Endothelial cell (in vitro differentiated cells): ENCODE measurements at places on chromosomes 7 and 10.

DNA sequence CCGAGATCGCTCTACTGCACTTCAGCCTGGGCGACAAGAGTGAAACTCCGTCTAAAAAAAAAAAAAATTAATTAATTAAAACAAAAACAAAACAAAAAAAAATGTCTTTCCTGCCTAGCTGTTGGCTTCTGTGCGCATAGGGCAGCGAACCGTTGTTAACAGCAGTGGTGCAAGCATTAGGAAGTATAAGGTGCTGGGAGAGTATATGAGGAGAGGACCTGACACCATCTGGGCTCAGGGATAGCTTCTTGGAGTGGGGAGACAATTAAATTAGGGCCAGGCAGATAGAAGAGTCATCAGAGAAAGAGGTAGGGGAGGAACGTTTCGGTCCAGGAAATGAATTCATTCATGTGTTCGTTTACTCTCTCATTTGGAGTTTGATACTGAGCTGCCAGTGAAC, 46.2 kb upstream of the EZH2 start:
- DNase-seq, result no peak

DNA sequence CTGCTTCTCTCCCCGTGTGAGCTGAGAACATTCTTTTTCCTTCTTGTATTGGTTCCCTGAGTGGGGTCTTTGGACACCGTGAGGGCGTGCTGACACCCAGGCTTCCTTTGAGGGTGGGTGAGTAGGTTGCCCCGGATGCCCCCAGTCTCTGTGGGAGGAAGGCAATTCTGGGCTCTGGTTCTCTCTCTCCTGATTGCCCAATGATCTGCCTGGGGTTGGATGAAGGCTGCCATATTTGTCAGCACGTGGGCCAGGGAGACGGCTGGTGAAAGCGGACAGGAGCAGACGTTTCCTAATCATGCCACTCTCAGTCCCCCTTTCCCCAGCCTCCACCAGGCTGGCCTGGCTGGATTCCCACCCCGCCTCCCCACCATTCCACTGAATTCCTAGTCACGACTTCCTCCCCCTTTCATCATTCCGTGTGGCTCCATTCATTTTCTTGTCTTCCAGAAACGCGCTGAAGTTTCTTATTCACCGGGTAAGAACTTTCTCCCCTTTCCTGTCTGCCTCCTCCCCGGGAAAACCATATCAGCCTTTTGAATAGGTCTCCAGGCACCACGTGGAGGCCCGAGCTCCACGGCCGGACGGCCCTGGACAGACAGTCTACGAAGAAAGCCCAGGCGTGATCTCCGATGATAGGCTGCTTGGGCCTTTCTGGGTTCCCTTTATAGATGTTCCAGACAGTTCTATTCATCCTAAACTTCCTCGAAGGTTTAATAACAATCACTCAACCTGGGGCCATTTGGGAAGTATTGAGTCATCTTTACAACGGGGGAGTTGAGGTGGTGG, 98.7 kb upstream of the NPTX2 start:
- DNase-seq, result no peak

DNA sequence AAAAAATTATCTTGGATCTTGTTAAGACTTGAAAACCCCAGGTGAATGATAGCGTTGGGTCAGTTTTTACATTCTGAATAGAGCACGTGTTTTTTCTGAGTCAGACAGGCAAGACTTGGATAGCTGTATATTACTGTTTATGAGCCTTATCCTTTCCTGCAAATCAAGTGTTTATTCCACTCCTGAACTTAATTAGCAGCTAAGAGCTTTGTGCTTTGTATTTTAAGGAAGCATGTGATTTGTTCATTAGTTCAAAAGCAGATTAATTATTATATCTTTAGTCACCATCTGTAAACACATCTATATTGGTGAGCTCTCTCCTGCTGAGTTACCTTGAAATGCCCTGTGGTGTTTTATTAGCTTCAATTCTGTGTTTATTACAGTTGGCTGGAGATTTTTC, 98.6 kb upstream of the PRPS1L1 start:
- no peak for DNase-seq

DNA sequence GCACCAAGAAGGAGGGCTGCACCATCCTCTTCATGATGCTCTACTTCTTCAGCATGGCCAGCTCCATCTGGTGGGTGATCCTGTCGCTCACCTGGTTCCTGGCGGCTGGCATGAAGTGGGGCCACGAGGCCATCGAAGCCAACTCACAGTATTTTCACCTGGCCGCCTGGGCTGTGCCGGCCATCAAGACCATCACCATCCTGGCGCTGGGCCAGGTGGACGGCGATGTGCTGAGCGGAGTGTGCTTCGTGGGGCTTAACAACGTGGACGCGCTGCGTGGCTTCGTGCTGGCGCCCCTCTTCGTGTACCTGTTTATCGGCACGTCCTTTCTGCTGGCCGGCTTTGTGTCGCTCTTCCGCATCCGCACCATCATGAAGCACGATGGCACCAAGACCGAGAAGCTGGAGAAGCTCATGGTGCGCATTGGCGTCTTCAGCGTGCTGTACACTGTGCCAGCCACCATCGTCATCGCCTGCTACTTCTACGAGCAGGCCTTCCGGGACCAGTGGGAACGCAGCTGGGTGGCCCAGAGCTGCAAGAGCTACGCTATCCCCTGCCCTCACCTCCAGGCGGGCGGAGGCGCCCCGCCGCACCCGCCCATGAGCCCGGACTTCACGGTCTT, 1.9 kb downstream of the FZD1 start:
- peak; percentile 19 for DNase-seq

GRCh38 chr10:5651388-5651764, 15.0 kb downstream of the ASB13 start:
- no peak for DNase-seq

- no peak for DNase-seq
Measured at GRCh38 chr10:108187408-108188012, 1023.0 kb upstream of the SORCS1 start.

GRCh38 chr10:80276335-80276734, 13.1 kb downstream of the MAT1A start:
- no peak for DNase-seq

DNA sequence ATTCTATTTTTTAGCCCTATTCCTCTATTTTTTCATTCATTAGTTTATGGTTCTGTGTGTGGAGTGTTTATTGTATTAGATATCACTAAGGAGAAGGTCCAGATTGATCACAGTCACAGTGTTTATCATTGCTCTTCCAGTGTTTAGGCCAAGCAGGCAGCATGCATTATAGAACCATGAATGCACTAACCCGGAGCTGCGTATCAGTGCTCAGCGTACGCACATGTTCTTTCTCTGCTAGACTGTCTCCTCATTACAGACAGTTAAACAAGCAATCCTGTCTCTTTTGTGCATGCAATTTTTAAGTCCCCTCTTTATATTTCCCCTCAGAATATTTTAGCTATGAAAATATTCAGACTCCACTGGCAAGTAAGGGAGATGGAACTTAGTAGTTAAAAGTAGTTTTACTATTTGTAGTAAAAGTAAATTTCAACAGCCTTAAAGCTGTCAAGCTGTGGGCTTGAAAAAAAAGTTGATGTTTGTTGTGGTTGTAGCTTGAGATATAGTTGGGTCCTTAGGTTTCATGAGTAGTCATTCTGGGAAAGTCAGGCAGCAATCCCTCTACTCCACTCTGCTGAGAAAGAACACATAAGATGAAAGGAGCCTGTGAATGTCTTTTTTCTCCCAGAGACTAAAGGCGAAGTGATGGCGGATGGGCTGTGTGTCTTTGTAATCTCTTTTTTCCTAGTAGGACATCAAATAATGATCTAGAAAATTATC, 260.4 kb downstream of the CDK14 start:
- no peak for DNase-seq

DNA sequence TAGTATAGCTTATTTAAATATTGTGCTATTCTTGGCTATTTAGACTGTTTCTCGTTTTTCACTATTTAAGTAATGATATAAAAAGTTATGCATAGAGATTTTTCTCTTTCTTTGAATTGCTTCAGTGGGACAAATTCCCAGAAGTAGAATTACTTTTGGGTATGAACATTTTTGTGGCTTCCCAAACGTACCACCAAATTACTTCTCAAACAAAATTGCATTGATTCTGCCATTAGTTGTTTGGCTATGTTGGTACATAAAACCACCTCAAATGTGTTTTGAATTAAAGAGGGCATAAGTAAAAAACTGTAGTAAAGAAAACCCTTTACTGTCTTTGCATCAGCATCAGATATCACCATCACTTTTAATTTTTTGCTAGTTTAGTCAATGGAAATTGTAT, 31.0 kb downstream of the AKR1B1 start:
- DNase-seq, result no peak

GRCh38 chr7:127817466-127817865, 165.5 kb downstream of the SND1 start:
- no peak for DNase-seq

DNA sequence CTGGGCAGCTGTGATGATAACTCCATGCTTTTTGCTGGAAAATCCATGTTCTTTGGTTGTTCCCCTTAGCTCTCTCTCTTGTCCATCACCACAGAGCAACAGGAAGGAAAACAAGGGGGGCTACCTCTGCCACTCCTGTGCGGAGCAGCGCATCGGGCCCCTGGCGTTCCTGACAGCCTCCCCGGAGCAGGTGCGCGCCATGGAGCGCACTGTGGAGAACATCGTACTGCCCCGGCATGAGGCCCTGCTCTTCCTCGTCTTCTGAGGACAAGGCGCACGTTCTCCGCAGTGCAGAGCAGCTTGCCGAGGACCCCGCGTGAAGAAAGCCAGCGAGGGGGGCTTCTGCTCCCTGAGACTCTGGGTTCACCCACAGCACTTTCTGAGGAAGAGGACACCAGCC, 40.3 kb downstream of the IL15RA start:
- DNase-seq, result no peak

GRCh38 chr7:139321071-139321745, 19.9 kb upstream of the FMC1 start:
- no peak for DNase-seq

GRCh38 chr10:124943301-124944092, 1.6 kb downstream of the ZRANB1 start:
- DNase-seq, result no peak

DNA sequence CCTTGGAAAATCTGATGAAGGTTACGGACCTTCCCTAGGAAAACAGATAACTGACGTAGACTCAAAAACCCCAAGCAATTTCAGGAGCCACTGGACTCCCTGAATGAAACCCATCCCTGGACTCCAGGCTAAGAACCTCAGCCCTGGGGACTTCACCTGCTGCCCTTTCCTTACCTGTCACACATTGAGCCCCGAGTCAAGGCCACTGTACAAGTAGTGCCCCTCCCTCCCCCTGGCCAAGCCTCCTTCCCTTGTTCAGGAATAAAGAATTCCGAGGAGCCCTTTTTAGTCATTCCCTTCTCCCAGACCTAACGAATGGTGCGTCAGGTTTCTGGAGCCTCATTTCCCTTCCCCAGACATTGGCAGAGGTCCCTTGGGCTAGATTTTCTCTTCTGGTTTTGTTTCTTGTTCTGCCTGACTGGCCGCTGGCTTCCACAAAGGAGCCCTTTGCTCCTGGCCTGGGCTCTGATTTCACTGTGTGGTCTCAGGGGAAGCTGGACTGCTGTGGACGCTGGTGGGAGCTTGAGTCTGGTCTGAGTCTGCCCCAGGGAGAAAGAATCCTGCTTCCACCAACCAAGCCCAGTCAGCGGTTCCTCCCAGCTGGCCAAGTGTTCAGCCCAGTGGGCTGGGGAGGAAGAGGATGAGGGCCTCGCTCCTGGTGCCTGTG, 31.7 kb downstream of the ZNF775 start:
- DNase-seq, result no peak

DNA sequence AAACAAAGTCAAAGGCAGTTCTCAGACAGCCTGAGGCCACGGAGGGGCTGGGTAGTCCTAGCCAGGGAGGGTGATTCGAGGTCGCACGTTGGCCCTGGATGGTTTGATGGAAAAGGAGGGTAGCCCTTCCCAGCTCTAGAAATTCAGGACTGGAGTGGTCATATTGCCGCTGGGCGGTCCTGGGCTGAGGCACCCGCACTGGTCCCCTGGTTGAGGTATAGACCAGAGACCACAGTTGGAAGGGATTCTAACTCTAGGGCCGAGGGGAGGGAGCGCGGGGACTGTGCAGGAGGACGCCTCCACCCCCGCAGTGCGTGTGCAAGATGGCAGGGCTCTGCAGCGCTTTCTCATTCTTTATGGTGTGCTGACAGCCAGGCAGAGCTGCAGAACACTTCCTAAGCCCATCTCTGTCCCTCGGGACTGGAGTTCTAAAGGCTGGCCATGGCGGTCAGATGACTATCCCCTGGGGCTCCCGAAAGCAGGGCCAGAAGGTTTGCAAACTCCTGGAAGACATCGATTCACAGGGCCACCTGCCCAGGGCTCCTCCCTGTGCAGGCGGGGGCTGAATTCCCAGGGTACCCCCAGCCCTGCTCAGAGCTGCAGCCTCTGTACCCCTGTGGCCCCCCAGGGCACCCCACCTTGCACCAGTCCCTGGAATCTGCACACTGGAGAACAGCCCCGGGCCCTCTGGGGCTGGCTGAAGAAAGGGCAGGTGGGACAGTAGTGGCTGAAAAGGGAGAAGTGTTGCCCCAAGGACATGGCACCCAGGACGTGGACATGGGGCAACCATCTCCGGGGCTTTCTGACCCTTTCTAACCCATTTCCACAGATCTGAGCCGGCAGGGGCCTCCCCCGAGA, 51.0 kb upstream of the ELN start:
- no peak for DNase-seq

DNA sequence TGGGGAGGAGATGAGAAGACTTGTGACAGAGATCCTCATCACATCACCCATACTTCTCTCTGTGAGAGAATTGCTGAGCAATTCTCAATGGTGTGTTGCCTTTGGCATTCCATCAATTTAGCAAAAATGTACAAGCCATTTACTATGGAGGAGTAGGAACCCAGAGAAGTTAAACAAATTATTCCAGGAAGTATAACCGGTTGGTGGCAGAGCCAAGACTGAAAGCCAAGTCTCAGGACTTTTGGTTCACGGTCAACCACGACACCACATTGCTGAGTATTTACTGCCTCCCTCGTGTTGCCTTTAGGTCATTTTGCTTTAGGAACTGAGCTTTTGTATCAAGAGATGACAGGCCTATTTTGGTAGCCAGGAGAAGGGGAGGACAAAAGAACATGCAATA, 88.0 kb upstream of the ELMO1 start:
- DNase-seq, result no peak

GRCh38 chr10:83957168-83957947, 182.0 kb upstream of the GHITM start:
- no peak for DNase-seq

- no peak for DNase-seq
Measured at GRCh38 chr10:13908475-13908874, 321.7 kb downstream of the PRPF18 start.

- DNase-seq, result peak; percentile 44
Measured at GRCh38 chr7:126608339-126608776, 644.4 kb downstream of the GRM8 start.
